ENCODE measurements at places on chromosomes 4 and X. TPM values are rescaled to one million over a fixed set of nuclear protein-coding genes. Genes with fewer than 3 reads are reported as not detected.

GRCh38 chrX:45824471-45824870, 623.8 kb upstream of the DIPK2B start:
- peak; percentile 31 for DNase-seq

GRCh38 chr4:41976775-41977516, 4.6 kb upstream of the DCAF4L1 start:
- DNase-seq, result no peak

DNA sequence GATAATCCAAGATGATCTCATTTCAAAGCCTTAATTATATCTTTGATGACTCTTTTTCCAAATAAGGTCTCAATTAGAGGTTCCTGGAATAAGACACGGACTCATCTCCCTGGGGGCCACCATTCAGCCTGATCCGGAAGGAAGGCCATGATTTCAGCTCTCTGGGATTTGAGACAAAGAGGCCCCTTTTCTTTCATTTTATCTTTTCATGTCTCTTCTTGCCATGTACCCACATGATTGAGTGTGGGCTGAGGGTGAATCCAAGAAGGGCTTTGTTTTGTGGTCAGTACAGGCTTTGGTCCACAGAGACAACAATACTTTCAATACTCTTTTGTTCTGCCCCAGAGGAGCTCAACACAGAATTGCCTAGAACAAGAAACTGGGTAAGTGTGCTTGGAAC, 261.2 kb downstream of the TRIML1 start:
- no peak for DNase-seq

DNA sequence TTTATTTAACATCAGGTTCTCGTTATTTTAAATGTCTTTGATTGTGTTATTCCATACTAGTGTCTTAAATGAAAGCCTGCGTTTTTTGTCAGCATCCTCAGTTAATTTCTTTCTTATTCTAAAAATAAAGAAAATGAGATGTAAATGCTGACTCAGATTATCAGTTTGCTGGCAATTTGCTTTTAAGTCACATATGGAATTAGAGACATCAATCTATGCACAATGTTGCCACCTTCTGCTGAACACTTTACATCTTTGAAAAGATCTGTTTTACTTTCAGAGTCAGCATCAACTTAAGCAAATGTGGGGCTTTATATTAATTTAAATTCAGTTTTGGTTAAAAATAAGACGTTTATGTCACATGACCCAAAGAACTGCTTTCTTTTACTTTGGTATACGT, 99.2 kb downstream of the ADGRL3 start:
- no peak for DNase-seq

- DNase-seq, result no peak
Measured at GRCh38 chr4:13522282-13523104, 21.8 kb downstream of the NKX3-2 start.

GRCh38 chr4:24639714-24640113, 55.4 kb upstream of the DHX15 start:
- DNase-seq, result no peak

DNA sequence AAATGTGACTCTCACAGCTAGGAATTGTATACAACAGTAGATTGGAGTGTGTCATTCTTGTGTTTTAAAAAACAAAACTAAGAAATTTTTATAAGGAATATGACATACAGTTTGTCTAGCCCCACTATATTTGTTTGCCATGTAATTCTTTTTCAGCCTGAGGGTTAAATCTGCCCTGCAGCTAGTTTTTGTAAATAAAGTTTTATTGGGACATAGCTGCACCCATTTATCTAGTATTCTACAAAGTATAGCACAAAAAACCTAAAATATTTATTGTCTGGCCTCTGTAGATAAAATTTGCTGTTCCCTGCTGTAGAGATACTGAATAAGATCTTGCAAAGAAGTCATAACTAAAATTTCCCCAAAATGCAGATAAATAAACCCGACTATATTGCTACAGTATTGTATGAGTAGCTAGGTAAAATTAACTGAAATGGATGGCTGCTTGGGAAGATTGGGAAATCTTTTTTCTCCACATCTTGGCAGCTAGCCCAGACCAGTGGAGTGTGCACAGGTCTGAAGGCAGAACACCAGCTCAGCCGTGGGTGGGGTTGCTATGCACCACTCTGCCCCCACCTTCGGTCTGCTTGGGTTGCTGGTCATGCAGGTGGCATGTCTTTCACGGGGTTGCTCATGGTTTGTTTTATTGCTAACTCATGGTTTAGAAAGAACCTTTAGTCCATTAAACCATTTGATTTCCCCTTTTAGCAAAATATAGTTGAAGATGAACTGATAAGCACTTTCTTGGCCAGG, 127.9 kb downstream of the KLHL8 start:
- DNase-seq, result no peak

DNA sequence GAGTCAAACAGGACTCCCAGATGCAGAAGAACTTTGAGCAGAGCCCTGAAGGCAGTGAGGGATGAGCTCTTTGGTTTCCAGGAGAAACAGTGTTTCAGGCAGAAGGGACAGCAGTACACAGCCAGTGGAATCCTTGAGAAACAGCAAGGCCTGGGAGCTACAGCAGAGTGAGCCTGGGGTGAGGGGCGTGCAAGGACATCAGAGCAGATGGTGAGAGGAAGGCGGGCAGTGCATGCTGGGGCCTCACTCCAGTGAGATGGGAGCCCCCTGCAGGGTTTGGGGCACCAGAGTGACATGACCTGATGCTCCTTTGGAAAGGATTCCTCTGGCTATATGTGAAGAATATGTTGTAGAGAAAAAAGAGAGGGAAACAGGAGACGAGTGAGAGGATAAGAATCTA, 98.1 kb upstream of the EGFL6 start:
- no peak for DNase-seq

- DNase-seq, result no peak
Measured at GRCh38 chr4:149296503-149296902, 519.1 kb downstream of the IQCM start.

DNA sequence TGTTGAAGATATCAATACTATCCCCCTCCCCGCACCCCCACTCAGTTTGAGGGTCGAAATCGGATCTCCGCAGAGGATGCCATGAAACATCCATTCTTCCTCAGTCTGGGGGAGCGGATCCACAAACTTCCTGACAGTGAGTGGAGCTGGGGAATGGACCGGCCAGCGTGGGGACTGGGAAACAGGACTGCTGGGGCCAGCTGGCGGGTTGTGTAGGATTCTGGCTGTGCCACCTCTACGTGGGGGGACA, 5.5 kb upstream of the USP11 start:
- DNase-seq, result no peak

DNA sequence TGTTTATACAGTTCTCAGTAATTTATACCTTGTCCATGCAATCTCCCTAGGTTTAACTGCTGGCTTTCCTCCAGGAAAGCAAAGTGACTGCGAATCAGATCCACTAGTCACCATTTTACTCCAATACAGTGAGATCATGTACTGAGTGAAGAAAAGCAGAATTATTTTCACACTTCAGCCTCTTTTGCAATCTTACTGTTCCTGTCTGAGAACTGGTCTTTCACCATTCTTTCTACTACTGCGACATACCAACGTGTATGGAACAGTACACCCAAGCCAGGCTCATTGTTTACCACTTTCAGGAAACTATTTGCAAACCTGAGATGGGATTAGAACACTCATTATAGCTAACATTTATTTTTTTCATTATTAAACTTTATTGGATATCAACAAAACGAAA, 8.0 kb upstream of the MSL3 start:
- no peak for DNase-seq

DNA sequence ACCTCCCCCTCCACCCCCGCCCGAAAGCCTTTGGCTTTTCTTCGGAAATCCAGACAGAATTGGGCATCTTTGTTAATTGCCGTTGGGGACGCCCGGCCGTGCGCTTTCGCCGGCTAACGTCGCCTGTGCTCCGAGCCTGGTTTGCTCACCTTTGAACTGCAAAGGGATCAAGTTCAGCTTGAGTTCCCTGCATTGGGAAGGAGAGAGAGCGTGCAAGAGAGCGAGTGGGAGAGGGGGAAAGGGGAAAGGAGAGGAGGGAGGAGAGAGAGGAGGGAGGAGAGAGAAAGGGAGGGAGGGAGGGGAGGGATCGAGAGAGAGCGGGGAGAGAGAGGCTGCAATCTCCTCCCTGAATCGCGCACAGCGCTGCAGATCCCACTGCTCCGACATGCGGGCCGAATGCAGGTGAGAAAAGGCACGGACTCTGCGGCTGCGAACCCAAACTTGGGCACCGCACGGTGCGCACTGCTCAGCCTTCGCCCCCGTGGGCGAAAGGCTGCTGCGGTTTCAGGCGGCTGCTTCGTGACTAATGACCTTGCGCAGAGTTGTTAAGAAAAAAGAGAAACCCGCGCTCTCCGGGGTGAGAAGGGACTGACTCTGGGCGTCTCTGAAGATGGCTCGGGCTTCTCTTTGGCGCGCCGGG, at the start of gene PCDH7:
TSS of gene PCDH7 (plus strand) at position 349 of the 640 bp plus-strand sequence. CDS start 1,054 bp downstream, outside the sequence.
- no peak for DNase-seq

Gene GALNTL6
- not detected for total RNA-seq

Gene RIBC1
- total RNA-seq, result 1.1 TPM

Gene SPANXA1
- total RNA-seq, result not detected

Gene TRIML2
- total RNA-seq, result not detected

Gene SMPX
- total RNA-seq, result not detected

Gene RHOH
- 233 TPM for total RNA-seq

Gene SRPX
- 0.20 TPM for total RNA-seq
